ENCODE measurements at places on chromosomes 7 and 10.

DNA sequence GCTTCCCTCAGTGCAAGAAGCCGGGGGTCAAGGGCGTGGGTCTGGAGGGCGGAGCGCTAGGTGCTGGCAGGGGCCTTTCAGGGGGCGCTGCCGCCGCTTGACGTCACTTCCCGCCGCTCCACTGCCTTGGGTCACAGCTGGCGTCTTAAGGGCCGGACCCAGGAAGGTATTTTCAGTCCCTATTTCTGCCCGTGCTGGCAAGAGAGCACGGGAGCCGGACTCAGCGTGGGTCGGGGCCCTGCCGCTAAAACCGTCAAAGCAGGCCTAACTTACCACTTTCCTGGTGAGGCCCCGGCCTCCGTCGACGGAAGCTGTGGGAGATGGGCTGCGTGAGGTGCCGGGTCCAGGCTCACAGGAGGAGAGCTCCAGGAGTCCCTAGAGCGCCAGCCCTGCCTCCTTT lies 12.0 kb downstream of the VAX1 start:
- no peak for DNase-seq

DNA sequence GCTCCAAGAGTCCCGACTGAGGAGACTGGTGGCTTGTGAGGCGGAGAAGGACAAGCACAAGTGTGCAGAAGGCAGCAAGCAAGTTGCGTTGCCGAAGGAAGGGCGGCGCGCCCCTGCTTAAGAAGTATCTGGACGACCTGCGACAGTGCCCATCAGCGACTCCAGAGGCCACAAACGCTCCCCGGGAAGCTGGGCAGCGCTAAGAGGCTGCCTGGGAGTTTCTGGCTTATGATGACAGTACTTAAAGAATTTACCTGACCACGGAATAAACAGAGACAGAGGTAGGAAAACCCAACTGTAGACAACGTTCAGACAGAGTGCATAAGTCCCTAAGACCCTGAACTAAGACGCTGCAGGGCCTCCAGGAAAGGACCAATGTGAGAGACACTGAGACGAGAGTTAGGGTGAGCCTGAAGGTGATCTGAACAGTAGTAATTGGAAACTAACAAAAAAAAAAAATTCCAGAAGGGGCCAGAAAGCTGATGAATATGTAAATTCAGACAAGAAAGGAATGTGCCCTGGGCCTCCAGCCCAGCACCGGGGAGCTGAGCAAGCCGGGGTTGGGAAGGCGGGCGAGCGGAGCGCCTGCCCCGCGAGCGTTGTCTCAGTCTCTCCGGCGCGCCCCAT lies 1.0 kb downstream of the OSBPL3 start:
- DNase-seq = no peak

DNA sequence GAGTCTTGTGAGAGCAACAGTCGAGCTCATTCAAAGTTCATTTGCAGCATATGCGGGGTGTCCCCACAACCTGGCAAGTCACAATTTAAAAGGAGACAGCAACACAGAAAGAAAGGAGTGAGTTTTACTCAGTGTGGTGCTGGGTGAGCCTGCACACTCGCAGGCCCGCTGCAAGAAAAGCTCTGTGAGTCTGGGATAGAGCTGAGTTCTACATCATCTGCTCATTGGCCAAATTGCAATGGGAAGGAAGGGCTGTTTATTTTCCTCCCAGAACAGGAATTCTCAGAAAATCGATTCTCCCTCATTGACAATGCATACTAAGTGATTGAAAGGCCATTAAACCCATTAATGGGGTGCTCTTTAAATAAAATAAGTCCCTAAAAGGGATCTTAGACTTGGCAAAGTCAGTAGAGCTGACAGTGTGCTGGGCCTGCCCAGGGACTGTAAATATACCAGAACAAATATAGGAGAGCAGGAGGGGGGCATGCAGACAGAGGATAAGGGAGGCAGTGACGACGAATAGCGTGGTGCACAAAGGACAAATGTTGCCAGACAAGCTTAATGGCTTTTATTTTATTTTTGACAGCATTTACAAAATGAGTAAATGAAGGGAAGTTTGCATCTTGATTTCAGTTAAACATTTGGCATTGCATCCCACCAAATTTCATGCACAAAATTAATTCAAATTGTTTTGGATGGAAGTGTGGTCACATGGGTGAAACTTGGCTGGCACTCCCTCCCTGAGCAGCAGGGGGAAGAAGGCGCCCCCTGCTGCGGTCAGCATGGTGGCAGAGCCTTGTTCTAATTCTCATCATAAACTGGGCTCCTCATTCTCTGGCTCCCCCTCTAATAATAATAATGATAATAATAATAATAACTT lies 215.7 kb downstream of the SNX10 start:
- DNase-seq = no peak

DNA sequence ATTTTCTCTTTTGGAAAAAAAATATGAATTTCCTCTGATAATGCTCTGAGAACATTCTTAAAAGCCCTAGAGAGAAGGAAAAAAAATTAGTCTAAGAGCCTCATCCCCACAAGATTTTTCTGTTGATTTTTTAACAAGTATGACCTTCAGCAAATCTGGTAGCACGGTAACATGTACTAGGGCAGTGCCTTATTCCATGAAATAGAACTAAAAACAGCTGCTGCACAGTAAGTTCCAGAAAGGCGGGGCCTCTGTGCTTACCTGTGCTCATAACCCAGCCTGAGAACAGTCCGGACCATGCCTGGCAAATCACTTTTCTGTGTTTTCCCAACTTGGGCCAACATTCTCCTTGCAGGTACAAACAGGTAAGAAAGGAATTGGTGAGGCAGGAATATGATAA lies 519.1 kb upstream of the AKR1E2 start:
- DNase-seq = no peak

DNA sequence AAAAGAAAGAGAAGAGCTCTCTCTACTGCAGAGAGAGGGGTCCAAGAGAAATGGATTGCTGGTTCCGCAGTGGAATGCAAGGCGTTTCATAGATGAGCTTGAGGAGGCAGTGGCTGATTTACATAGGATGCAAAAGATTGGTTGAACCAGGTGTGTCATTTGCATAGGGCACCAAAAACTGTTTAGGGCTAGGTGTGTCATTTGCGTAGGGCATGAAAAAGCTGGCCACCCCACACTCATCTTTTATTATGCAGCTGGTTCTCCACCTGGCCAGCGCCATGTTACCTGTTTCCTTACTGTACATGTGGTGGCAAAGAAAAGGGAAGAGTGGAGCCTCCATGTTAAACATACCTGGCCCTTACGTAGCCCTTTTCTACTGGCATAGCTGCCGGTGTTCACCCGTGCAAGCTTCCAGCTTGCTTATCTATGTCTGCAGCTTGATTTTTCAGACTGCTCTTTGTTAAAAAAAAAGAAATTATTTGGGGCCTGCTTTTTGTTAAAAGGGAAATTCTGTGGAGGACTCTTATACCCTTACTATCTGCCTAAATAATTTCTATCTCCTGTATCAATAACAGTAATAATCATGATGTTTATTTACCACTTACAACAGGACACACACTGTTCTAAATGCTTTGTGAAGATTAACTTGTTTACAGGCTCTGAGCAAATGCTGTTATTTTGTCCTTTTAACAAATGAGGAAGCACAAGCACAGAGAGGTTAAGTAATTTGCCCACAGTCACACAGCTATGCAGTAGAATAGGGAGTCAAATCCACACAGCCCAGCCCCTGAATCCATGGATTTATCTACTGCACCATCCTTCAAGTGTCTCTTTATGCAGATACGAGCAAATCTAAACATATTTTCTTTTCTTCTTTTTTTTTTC lies 33.3 kb downstream of the CASP7 start:
- no peak for DNase-seq

- no peak for DNase-seq
Measured at GRCh38 chr10:69241575-69241974, 21.4 kb downstream of the HKDC1 start.

DNA sequence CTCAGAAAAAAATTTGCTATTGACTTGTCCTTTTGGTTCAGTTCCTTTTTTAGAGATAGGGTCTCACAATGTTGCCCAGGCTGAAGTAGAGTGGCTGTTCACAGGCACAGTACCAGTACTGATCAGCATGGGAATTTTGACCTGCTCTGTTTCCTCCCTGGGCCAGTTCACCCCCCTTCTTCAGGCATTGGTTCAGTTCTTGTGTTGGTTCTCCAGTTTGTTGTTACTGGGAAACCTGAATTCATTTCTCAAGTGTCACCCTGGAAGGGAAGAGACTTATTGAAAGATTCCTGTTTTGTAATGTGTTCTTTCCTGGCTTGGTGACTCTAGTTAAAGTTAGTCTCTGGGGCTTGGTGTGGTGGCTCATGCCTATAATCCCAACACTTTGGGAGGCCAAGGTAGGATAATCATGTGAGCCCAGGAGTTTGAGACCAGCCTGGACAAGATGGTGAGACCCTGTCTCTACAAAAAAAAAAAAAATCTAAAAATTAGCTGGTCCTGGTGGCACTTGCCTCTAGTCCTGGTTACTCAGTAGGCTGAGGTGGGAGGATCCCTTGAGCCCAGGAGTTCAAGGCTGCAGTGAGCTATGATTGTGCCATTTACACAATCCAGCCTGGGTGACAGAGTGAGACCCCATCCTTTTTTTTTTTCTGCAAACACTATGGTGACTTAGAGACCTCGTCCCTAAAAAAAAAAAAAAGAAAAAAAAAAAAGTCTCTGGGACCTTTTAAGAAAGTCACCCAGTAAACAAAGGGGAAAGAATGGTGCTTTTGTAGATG lies 52.7 kb downstream of the CNNM2 start:
- DNase-seq = no peak

DNA sequence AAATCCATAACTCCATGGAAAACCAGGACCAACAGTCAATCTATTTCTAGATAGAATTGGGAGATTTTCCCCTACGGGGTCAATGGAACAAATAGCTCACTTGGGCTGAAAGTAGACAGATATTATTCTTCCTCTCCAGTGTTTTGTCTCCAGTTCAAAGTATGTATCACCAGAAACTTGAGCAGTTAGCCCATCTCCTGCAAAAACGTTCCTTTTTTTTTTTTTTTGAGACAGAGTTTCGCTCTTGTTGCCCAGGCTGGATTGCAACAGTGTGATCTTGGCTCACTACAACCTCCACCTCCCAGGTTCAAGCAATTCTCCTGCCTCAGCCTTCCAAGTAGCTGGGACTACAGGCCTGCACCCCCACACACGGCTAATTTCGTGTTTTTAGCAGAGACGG lies 390.0 kb upstream of the AUTS2 start:
- DNase-seq = no peak

Data from NB4 (cell line).